ENCODE measurements at places on chromosomes 16 and 17. TPM values are rescaled to one million over a fixed set of nuclear protein-coding genes. Genes with fewer than 3 reads are reported as not detected.

GRCh38 chr17:80727409-80727755, 182.7 kb downstream of the RPTOR start:
- no peak overlapping the region for H3K27ac ChIP-seq
- no peak for DNase-seq
- H3K4me1 ChIP-seq: peaks cover 28% of the 10 kb centered on the region
- no peak overlapping the region for H3K4me3 ChIP-seq
- H3K36me3 ChIP-seq: peaks cover 15% of the 10 kb centered on the region

- peaks cover 9% of the 10 kb centered on the region for H3K27me3 ChIP-seq
- H3K27ac ChIP-seq: no peak overlapping the region
- no peak overlapping the region for H3K4me3 ChIP-seq
- H3K4me1 ChIP-seq: no peaks in the 10 kb centered on the region
- no peak for DNase-seq
Measured at GRCh38 chr16:55292491-55292890, 31.5 kb upstream of the IRX6 start.

Gene TRPV2
- total RNA-seq: 34.4 TPM

Gene TMED6
- total RNA-seq: 1.2 TPM

Gene ELMO3
- total RNA-seq: 4.5 TPM

GRCh38 chr17:48441231-48441711, 11.3 kb upstream of the SKAP1 start:
- H3K27ac ChIP-seq: peak overlapping the region; percentile 95
- peak overlapping the region; percentile 36 for H3K4me3 ChIP-seq
- peaks cover 12% of the 10 kb centered on the region for H3K36me3 ChIP-seq
- no peaks in the 10 kb centered on the region for H3K27me3 ChIP-seq
- DNase-seq: peak; percentile 28

- no peak for DNase-seq
- no peaks in the 10 kb centered on the region for H3K27me3 ChIP-seq
- peak overlapping the region; percentile 72 for H3K4me3 ChIP-seq
- peaks cover 76% of the 10 kb centered on the region for H3K4me1 ChIP-seq
Measured at GRCh38 chr16:11561454-11561805, 25.3 kb downstream of the LITAF start.

GRCh38 chr16:9251026-9251425, 159.6 kb downstream of the HAPSTR1 start:
- peaks cover 22% of the 10 kb centered on the region for H3K27me3 ChIP-seq
- H3K36me3 ChIP-seq: no peaks in the 10 kb centered on the region
- no peak for DNase-seq
- no peaks in the 10 kb centered on the region for H3K4me1 ChIP-seq
- no peak overlapping the region for H3K4me3 ChIP-seq

DNA sequence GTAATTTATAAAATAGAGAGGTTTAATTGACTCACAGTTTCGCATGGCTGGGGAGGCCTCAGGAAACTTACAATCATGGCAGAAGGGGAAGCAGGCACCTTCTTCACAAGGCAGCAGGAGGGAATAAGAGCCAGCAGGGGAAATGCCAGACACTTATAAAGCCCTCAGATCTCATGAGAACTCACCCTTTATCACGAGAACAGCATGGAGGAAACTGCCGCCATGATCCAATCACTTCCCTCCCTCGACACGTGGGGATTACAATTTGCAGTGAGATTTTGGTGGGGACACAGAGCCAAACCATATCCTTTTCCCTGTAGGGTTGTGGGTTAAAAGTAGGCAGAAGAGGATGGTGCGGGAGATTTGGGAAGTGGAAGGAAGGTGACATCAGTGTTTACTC, 101.4 kb downstream of the BMERB1 start:
- no peaks in the 10 kb centered on the region for H3K4me1 ChIP-seq
- H3K36me3 ChIP-seq: peaks cover 9% of the 10 kb centered on the region
- no peak overlapping the region for H3K27ac ChIP-seq
- H3K4me3 ChIP-seq: no peak overlapping the region

- peaks cover 34% of the 10 kb centered on the region for H3K27me3 ChIP-seq
- H3K36me3 ChIP-seq: no peaks in the 10 kb centered on the region
- no peak for DNase-seq
- H3K4me1 ChIP-seq: peaks cover 9% of the 10 kb centered on the region
- H3K4me3 ChIP-seq: no peak overlapping the region
Measured at GRCh38 chr16:71423865-71424264, 18.0 kb downstream of the TLE7 start.

DNA sequence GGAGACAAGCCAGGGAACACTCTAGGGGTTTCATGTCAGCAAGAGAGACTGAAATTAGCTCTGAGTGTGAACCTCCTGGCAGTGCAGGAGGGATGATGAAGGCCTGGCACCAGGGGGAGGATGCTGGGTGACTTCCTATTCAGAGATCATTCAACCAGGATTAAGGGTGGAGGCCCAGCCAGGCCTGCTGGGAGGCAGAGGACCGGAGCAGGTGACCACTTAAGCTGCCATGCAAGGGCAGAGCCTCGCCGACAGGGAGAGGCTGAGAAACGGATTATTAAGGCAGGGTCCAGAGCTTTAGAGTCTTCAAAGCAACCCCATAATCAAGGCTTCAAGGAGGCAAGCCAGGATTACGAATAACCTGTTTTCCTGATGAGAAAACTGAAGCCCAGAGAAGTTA, 10.6 kb upstream of the SRCIN1 start:
- no peaks in the 10 kb centered on the region for H3K4me1 ChIP-seq
- peaks cover 38% of the 10 kb centered on the region for H3K27me3 ChIP-seq
- H3K36me3 ChIP-seq: no peaks in the 10 kb centered on the region
- no peak for DNase-seq
- no peak overlapping the region for H3K4me3 ChIP-seq

DNA sequence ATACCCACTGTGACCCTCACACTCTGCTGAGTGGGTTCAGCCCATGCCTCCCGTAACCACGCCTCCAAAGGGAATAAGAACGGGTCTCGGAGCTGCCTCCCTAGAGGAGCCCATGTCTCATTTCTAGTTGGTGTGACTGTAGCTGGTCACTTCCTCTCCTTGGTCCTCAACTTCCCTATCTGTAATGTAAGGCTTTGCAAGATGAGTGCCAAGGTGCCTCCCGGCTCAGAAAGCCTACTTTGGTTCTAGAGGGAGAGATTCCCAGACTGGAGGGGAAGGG, 20.8 kb downstream of the C16orf74 start:
- H3K4me1 ChIP-seq: peaks cover 8% of the 10 kb centered on the region
- no peak overlapping the region for H3K4me3 ChIP-seq
- no peak for DNase-seq
